IPS DF 19.7 (cell line): ENCODE measurements at places on chromosomes 6 and 20.

GRCh38 chr6:9745476-9745875, 669.4 kb downstream of the TFAP2A start:
- no peak for DNase-seq

DNA sequence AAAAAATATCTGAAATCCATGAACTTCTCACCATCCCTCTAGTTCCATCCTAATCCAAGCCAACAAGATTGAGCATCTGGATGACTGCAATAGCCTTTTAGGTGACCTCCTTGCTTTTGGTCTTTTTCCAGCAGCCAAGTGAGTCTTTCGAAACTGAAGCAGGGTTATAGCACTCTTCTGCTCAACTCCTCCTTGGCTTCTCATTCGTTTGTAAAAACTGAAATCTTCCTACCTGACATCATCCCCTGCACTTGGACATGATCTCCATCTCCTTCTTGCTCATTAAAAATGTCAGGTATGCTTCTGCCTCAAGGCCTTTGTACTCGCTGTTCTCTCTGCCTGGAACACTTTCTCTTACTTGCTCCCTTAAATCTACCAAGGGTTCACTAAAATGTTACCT, 46.0 kb downstream of the STX7 start:
- no peak for DNase-seq

DNA sequence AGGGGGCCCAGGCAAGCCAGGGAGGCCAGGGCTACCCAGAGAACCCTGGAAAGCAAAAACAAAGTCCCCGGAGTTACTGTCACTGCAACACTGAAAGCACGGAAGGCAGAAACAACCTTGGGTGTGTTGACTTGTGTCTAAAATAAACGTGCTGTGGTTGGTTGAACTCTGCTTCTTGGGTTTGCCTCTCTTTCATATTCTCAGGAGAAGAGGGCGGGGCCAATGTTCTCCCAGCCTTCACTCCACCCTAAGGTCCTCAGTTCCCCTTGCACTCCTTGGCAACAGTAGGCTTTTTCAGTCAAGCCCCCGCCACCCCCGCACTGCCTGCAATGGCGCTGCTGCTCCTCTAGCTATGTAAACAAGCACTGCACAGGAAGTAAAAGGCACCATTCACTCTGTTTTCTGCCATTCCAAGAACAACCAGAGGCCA, 60.9 kb downstream of the COL9A1 start:
- DNase-seq = no peak

GRCh38 chr6:24632573-24632972, 13.4 kb downstream of the KIAA0319 start:
- no peak for DNase-seq

- DNase-seq = no peak
Observed at GRCh38 chr6:107173779-107174178, 58.5 kb upstream of the BEND3 start.

DNA sequence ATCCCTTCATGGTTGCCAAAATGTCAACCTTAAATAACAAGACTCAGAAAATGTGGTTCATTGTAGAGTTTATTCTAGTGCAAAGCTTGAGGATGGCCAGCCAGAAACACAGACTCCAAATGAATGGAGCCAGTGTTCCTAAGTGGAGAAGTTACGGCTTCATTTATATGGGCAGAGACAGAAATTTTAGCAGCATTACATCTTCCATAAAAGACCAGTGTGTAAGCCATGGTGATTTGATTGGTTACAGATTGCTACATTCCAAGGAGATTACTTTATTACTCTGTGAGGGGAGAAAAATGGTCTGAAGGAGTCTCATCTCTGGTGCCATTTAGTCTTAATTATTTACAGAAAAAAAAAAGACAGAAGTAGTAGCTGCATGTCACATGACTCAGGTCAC, 97.8 kb downstream of the OTOR start:
- DNase-seq = no peak

- no peak for DNase-seq
Observed at GRCh38 chr20:34055290-34055689, 56.8 kb downstream of the EIF2S2 start.

GRCh38 chr6:158653577-158654354, 3.9 kb downstream of the SYTL3 start:
- DNase-seq = no peak

GRCh38 chr6:157813750-157814455, 9.1 kb upstream of the SNX9 start:
- DNase-seq = no peak
